ENCODE measurements at places on chromosomes 5 and 9.

- DNase-seq, result no peak
Measured at GRCh38 chr9:132207215-132207614, 45.4 kb downstream of the NTNG2 start.

- no peak for DNase-seq
Measured at GRCh38 chr9:132984202-132985070, 5.9 kb downstream of the GFI1B start.

GRCh38 chr9:123438321-123438720 is 82.3 kb downstream of the CRB2 start:
- no peak for DNase-seq

GRCh38 chr9:71663216-71663615 is 105.1 kb downstream of the CEMIP2 start:
- DNase-seq, result no peak

DNA sequence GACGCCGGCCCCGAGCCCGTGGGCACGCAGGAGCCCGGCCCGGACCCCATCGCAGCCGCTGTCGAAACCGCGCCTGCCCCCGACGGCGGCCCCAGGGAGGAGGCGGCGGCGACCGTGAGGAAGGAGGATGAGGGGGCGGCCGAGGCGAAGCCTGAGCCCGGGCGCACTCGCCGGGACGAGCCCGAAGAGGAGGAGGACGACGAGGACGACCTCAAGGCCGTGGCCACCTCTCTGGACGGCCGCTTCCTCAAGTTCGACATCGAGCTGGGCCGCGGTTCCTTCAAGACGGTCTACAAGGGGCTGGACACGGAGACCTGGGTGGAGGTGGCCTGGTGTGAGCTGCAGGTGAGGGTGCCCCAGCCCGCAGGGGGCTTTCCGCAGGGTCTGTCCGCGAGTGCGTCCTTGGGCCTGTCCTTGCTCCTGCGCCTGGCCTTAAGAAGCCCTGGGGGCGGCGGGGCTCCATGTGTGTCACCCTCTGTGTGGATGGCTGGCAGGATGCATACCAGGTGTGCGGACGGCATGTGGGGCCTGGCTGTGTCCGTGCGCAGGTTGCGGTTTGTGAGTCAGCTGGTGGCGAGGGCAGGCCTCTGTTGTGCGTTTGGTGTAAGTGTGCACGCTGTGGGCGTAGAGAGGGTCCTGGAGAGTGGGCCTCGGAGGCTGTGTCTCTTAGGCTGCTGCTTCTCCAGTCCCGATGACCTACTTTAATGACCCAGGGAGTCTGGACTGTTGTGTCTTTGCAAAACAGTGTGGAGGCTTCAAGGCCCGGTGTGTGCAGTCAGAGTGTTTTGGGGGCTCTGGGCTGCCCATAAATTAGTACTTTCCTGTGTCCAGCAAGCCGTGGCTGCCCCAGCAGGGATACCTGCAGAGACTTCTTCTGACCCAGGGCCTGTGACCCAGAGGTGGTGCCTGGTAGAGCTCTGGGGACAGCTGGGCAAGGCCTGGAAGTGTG is 1.6 kb downstream of the WNK2 start:
- no peak for DNase-seq

DNA sequence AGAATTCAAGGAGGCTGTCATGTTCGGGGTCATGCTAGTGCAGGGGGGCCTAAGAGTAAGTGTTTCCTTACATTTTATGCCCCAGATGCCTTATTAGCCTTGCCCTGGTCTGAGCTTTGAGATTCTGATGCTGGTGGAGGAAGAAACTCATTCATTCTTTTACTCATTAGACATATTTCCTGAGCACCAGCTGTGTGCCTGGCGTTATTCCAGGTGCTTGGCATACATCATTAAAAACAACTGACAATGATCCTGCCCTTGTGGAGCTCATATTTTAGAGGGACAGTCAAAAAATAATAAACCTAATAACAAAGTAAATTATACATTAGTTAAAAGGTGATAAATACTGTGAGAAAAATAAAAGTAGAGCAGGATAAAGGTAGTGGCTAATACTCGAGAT is 138.9 kb upstream of the SGCD start:
- no peak for DNase-seq

DNA sequence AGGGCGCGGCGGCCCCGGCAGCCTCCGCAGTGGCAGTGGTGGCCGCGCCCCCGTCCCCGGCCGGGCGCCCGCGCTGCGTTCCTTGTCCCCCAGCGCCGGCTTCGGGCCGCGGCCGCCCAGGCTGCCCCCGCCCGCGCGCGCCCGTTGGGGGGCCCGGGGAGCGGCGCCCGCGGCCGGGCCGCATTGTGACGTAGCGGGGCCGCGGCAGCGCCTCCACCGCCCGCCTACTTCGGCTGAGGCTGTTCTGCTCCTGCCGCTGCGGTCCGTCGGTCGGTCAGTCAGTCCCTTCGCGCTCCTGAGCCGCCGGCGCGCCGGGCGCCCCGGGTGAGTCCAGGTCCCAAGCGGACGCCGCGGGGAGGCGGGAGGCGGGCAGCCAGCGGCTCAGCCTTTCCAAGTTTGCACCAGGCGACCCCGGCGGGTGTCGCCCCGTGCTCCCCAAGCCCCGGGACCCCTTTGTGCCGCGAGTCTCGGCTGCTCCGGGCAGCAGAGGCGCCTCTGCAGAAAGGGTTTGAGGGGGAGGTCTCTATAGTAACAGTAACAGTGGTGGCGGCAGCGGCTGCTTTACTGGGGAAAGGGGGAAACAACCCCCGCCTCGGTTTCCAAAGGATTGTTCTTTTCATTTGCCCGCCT is at the start of gene SNCAIP:
TSS of gene SNCAIP (plus strand) at position 277 of the 630 bp plus-strand sequence. CDS start 78,898 bp downstream, outside the sequence.
- no peak for DNase-seq

DNA sequence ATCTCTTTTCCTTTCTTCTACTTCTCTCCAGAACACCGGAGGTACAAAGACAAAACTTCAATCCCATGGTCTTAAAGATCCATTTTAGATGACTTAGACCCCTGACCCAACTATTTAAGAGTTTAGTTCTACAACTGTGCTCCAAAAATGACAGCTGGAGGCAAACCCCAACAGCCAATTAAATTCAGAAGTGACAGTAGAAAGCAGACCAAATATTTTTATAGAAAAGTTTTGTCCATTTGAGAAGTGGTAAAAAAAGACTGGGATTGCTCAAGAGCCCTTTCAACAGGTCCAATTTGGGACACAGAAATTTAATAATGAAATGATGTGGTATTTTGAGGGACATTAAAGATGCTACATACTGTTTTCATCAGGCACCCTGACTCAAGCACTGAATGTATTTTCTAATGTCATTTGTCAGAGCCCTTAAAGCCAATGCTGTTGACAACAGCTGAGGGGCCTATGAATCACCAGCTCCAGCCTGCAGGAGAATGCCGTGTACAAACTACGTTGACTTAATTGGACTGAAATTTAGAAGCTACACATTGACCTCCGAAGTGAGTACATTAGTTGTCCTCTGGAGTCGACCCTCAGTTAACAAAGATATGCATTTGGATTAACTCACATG is 147.5 kb upstream of the PIK3R1 start:
- no peak for DNase-seq

- no peak for DNase-seq
Measured at GRCh38 chr9:96331236-96331947, 29.4 kb upstream of the HSD17B3 start.

- no peak for DNase-seq
Measured at GRCh38 chr9:123660691-123661466, 269.0 kb downstream of the DENND1A start.

DNA sequence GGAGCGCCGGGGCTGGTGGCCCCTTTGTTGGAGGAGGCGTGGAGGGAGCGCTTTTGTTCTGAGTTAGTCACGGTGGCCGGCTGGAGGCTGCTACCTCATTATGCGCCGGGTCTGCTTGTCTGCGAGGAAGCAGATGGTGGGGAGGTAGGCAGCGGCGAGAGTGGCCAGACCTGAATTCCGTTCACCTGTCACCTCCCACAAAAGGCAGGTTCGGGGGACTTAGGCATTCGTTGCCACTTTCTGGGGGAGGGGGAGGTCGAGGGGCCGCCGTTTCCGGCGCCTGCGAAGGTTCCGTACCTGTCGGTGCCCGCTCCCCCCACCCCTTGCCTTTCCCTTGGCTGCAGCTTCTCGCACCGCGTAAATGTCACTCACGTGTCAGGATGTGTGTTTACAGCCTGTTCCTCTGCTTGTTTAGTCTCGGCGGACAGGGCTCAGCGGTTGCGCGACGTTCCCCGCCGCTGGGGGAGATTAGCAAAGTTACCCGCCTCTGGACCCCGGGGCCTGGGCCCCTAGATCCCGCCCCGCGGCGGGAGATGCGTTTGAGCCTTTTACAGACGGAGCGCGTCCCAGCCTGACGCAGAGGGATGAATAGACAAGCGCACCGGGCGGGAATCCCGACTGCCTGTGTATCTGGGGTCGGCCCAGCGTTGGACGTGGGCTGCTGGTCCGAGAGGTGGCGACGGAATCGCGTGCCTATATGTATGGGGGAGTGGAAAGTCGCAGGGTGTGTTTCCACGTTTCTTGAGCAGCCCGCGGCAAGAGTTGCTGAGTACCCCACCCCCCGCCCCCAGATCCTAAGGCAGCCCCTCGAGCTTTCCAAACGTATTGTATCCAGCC is 2.7 kb upstream of the LHX2 start:
- DNase-seq, result no peak

GRCh38 chr9:120158221-120158620 is 421.7 kb downstream of the CDK5RAP2 start:
- DNase-seq, result no peak

DNA sequence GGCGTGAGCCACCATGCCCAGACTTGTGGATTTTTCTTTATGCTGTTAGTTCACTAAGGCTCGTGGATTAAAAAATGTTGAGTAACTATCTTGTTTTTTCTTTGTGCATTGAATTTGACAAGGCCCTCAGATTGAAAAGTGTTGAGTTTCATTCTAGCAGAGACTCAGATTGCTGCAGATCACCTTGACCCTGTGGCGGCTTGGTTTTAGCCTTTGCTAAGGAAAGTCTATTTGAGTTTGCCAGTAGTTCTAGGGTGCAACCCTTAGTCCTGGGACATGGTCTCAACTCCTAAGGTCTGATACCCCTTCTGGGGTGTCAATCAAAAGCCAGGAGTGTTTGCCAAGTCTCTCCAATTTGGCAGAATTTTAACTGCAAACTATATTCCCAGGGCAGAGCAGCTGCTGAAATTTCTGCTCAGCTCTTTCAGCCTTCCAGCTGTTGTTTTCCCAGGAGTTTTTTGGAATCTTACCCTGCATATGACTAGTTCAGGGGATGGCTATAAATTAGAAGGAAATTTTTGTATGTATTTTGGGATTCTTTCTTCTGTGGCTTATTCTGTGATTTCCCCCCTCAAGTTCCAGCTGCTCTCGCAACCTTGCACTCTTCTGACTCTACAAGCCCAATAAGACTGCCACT is 84.3 kb upstream of the HAND1 start:
- DNase-seq, result no peak

DNA sequence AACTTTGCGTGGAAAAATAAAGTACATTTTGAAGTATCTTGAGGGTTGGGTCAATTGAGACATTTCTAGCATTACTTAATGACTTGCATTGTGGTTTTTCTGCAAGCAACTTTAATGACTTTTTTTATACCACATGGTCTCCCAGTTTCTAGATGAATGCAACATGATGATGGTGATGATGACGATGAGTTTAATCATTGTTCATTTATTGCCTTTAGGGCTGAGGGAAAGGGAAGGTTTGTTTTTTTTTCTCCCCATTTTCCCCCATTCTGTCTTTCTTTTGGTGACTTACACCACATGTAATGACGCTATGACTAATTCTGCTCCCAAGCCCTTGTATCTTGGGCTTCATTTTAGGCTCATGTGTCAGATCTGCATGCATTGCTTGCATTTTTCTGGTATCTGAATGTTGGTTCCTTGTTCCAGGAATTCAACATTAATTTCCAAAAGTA is 57.7 kb upstream of the NXNL2 start:
- no peak for DNase-seq

- no peak for DNase-seq
Measured at GRCh38 chr5:38540314-38540713, 16.1 kb downstream of the LIFR start.

DNA sequence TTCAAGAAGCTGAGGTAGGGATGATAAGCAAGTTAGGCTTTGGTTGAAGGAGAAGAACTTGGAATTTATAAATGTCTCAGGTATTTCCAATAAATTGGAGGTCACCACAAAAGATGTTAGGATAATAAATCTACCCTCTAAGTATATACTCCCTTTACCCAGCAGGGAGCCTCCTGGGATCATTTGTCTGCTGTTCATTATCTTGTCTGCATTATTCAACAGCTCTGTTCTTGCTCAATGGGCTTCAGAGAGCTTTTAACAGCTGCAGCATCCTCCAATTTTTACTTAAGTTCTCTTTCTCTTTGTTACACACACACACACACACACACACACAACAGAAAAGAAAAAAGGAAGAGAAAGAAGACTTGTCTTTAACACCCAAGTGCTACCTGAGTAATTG is 51.7 kb upstream of the VPS13A start:
- no peak for DNase-seq

GRCh38 chr9:89778100-89779090 is 173.6 kb downstream of the GADD45G start:
- no peak for DNase-seq

DNA sequence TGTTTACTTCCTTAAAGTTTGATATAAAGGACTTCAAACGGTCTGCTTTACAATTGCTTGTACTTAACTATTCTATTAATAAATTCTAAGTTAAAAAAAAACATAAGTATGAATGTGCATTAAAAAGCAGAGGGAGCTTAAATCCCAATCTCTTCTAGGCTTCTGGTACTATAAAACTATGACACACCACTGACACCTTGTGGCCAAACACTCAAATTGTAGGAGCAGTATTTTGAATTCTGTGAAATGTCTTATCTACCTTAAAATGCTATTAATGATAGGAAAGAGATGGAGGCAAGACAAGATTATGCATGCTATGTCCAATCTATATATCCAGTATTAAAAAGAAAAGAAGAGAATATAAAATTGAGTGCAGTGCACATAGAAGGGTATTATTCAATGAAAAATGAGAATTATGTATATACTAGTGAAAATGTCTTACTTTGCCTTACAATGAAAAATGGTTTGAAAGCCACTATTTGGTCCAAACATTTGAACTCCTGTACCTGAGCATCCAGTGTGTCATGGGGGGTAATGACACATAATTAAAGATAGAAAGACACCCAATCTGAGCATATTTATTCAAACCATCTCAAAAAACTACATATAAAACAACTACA is 87.6 kb downstream of the ERP44 start:
- DNase-seq, result peak; percentile 25

GRCh38 chr9:113737517-113738271 is 138.4 kb upstream of the ZNF618 start:
- DNase-seq, result no peak

- DNase-seq, result no peak
Measured at GRCh38 chr9:98148486-98148885, 29.5 kb upstream of the TRIM14 start.

DNA sequence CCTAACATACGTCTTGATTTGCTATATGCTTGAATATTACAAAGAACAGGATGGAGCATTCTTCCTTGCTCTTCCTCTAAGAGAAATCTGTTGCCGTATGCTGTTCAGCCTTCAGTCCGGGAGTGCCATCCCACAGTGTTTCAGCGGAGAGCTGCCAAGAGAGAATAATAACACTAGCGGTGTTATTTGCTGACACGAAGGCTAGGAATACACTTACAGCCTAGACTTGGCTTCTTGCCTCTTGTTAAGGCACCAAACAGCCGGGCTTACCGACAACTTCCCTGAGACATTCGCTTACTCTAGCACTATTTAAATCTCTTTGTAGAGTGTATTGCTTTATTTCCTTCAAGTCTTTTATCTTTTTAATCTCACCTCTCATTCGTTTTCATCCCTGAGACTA is 31.4 kb downstream of the KCTD16 start:
- no peak for DNase-seq
